ENCODE measurements at places on chromosomes 3 and 15.

- DNase-seq = no peak
These were observed 80.1 kb upstream of the FEZF2 start for GRCh38 chr3:62453448-62453847.

DNA sequence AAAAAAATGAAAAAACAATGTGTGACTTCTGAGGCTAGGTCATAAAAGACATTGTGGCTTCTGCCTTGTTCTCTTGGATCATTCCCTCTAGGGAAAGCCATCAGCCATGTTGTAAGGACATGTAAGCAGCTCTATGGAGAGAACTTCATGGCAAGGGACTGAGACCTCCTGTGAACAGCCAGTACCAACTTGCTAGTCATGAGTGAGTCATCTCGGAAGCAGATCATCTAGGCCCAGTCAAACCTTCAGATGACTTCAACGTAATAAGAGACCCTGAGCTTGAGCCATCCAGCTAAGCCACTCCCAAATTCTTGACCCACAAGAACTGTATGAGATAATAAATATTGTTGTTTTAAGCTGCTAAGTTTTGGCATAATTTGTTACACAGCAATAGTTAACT lies 4.9 kb downstream of the MON1A start:
- DNase-seq = peak; percentile 53

DNA sequence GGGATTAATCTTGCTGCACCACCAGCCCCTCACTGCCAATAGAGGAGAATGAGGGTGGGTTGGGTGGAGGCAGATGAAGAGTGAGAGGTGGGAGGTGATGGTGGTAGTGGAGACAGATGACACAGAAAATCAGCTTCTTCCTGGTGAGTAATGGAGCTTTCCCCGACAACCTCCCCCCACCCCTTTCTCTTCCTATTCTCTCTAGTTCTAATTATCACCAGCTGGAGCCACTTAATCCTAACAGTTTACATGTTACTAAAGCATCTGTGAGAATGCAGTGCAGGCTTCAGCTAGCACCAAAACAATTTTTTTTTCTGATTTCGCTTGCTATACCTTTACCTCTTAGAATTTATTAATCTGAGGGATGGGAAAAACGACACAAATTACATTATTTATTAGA lies 116.1 kb upstream of the DNAJC19 start:
- DNase-seq = no peak

DNA sequence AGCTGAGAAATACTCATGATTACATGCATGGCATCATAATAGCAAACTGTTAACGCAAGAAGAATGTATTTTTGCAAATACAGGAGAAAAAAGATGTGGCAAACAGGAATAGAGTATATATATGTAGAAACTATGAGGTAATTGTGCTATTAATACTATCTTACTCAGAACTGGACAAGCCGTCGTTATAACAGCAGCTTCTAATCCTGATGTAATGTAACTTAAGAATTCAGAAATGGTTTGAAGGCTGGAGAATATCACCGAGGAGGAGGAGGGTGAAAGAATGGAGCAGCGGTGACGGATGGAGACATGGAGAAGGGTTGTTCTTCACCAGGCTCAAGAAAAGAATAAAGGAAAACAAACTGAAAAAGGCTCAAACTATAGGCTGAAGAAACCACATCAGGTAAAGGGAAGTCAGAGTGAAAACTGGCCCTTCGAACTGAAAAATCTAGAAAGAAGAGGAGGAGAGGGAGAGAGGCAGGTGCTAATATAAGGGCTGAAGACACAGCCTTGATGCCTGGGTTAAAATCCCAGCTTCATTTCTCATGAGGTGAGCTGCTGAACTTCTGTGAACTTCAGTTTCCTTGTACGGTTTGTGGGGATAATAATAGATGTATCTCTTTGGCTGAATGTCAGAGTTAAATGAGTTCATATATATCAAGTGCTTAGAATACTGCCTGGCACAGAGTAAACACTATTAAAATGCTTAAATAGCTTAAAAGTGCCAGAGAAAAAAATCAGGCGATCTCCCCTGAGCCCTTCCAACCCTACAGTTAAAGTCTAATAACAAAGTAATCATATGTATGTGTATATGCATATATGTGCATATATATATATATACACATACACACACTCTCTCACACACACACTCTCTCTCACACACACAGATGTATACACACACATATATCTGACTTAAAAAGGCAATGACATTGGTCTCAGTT lies 43.9 kb downstream of the GOLIM4 start:
- DNase-seq = peak; percentile 20

DNA sequence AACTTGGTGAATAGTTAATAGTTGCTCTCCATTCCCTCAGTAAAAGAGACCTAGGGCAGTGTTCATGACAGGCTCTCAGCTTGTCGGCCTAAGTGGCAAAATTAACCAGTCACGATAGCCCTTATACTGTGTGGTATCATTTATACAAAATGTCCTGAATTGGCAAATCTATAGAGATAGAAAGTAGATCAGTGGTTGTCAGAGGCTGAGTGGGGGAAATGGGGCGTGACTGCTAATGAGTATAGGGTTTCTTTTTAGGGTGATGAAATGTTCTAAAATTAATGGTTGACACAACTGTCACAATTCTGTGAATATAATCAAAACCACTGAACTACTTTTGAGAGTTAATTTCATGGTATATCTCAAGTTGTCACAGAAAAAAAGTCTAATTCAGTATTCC lies 20.9 kb downstream of the ARIH1 start:
- no peak for DNase-seq

- DNase-seq = no peak
These were observed 112.2 kb upstream of the C3orf80 start for GRCh38 chr3:160112996-160113395.

DNA sequence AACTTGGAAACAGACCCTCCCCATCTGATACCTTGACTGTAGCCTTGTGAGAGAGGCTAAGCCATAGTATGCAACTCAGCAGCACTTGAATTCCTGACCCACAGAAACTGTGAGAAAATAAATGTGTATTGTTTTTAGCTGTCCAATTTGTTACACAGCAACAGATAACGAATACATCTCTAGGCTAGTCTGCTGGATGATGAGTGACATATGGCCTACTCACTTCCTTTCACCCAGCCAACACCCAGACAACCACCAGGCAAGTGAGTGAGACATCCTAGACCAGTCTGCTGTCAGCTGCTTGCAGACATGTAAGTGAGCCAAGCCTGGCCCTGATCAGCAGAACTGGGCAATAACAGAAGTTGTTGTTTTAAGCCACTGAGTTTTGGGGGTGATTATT lies 19.2 kb upstream of the SMAD6 start:
- DNase-seq = peak; percentile 52

GRCh38 chr3:64898941-64899340 lies 211.1 kb upstream of the ADAMTS9 start:
- DNase-seq = no peak

DNA sequence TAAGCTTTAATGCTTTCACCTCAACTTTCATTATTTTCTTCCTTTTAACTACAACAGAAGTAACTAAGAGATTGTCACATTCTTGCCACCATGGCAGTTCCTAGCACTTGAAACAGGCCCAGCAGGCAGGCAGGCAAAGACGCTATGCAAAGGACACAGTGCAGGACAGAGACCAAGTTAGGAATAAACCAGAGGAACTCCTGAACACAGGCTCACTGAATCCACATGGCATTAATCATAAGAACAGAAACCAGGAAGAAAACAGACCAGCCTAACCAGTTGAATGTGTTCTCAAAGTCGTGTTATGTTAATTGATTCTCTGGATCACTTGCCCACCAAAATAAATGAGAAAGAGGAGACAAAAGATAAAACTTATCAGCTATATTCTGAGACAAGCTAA lies 397.6 kb downstream of the TBL1XR1 start:
- DNase-seq = no peak

DNA sequence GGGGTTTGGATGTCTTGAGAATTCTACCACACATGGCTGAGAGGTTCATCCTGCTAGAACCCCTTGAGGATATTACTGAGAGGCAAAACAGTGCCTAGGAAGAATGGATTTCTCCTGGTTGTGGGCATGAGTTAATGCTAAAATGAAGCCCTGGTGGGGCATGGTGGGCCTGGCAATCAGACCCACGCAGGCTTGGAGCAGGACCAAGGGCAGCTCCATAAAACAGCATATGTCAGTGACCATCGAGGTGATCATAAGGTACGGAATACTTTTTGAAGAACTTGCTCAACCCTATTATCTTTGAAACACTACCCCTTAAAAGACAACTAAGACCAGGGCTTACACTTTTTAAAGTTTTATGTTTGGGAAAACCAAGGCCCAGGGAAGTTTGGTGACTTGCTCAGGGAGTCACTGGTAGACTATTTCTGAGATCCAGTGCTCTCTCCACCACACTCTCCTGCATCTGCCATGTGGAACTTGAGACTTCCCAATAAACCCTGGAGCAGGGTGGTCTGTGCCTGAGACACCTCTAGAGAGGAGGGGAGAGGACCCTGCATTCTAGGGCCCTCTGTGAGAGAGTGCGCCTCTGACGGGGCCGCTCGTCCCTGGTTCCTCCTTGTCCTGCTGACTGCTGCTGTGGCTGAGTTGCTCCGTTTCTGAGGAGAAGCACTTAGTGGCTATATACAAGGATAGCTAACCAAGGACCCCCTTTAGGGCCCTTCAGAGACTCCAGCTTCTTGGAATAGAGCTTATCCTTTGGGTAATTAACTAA lies 28.0 kb upstream of the TIMP4 start:
- DNase-seq = no peak

DNA sequence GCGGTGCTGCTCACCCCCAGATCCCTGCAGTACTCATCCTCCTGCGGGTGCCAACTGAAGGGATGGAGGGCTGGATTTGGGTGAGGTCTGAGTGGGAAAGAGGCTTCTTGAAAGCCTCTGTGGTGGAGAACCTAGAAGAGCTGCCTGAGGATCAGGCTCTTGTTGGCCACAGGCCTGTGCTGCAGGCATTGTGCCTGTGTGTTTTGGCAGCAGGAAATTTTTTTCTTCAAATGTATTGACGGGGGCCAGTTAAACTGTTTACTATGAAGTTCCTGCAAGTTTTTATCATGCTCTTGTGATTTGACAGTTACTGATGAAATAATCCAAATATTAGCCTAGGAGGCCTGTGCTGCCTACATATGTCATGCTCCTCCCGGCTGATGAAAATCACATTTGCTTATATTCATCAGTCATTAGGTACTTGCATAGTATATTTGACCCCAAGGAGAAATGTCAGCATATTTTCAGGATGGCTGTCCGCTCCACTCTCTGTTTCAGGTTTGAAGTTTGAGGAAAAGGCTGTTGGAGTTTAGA lies 103.1 kb downstream of the THSD4 start:
- no peak for DNase-seq

- no peak for DNase-seq
These were observed 4.0 kb upstream of the TOPAZ1 start for GRCh38 chr3:44237665-44238064.

- DNase-seq = no peak
These were observed 190.1 kb downstream of the ZNF621 start for GRCh38 chr3:40714771-40715345.

GRCh38 chr3:143122608-143123352 lies 3.2 kb downstream of the CHST2 start:
- no peak for DNase-seq

DNA sequence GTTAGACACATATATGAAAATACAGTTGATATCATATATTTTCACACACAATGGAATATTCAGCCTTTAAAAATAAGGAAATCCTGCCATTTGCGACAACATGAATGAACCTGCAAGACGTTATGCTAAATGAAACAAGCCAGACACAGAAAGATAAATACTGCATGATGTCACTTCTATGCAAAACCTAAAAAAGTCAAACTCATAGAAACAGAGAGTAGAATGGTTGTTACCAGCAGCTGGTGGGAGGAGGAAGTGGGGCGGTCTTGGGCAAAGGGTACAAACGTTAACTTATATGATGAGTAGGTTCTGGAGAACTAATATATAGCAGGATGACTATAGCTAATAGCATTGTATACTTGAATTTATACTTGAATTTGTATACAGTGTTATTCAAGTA lies 213.2 kb upstream of the NR2F2 start:
- DNase-seq = no peak

DNA sequence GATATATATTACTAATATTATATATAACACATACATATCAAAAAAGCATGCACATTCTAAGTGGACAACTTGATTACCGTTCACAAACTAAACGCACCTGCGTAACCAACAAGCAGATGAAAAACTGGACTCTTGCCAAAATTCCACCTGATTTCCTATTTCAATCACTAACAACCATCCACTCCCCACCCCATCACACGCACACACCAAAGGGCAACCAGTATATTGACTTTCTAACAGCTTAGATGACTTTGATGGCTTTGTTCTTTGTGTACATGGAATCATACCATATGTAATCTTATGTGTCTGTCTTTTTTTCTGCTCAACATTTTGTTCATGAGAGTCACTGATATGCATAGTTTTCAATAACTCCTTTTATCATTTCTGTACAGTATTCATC lies 496.8 kb upstream of the ARRDC4 start:
- no peak for DNase-seq

DNA sequence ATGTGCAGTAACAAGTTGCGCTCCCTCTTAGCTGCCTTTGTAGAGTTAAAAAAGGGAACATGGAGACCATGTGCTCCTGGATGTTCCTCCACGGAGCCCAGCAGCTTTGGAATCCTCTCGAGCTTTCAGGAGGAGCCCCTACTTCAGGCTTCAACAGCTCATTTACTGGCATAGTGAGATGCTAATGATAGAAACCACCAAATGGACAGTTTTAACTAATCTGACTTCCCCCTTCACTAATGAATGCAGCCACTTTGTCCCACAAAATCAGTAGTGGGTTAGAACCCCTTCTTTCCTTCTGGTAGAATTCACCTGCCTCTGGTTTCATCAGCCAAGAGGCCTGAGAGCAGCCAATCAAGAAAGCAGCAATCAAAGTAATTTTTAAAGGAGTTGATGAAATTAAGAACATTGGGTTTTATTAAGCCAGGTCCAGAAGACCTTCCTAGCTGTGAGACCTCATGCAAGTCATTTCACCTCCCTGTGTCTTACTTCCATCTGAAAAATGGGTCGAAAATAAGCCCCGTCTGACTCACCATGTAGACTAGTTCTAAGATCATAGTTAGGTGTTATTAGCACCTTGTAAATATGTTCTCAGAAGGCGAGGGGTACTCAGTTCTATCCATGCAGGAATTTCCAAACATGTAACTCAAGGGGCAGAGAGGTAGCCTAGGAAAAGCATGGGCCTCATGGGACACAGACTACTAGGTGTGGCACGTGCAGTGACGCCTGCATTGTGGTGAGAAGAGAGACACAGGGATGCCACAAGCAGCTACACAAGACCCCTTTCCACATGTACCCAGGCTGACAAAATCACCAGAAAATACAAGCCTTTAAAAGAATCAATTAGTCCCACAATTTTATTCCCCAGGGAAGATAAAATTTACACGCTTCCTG lies 179.7 kb upstream of the LPP start:
- DNase-seq = no peak

DNA sequence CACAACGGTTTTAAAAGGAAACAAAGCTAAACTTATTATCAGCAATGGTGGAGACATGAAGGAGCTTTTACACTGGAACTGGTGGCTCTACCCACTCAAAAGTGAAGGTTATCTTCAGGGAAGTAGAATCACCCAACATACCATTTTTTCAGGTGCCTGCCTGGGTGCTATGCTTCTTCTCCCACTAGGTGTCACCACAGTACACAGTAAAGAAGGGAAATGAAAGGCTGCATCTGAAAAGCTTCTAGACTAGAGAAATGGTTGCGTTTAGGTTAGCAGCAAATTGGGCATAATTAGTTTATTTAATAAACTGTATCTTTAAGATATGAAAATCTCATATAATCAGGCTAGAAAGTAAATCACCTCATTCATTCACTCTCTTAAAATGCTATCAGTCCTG lies 47.0 kb upstream of the SELENOK start:
- DNase-seq = peak; percentile 64

GRCh38 chr15:52006702-52007340 lies 12.2 kb upstream of the MAPK6 start:
- DNase-seq = no peak
